ENCODE measurements at places on chromosomes 1 and 21. TPM values are rescaled to one million over a fixed set of nuclear protein-coding genes. Genes with fewer than 3 reads are reported as not detected.

Gene SPRR4
- not detected for total RNA-seq

Gene PDC
- not detected for total RNA-seq

Gene LCE6A
- not detected for total RNA-seq

Gene NRIP1
- total RNA-seq: 62.4 TPM

Gene PGD
- 20.2 TPM for total RNA-seq

Gene LDLRAD1
- not detected for total RNA-seq

Gene KCNE2
- not detected for total RNA-seq

Gene ENAH
- total RNA-seq: not detected

Gene NEGR1
- not detected for total RNA-seq

Gene PCP4
- total RNA-seq: not detected

DNA sequence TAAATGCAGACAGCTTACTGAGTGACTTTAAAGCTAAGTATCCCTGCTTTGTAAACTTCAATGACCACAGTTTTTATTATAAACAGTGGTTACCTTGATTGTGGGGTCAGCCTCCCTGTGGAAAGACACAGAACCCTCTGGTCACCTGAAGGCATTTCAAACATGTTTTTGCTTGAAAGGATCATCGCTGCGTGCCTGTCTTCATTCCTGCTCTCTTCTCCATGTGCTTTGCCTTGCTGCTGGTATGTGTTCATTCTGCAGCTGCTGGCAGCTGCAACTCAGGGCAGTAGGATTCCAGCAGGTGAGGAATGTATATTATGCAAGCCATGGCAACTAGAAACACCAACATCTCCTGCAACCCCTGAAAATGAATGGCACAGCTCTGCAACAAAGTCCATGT lies 81.0 kb upstream of the VAV3 start:
- DNase-seq: no peak

GRCh38 chr1:219660666-219661463 lies 48.0 kb upstream of the ZC3H11B start:
- DNase-seq: peak; percentile 3

GRCh38 chr1:247386687-247387086 lies 29.3 kb upstream of the NLRP3 start:
- DNase-seq: no peak

GRCh38 chr1:165011991-165012531 lies 344.5 kb downstream of the LMX1A start:
- DNase-seq: no peak

- peak; percentile 42 for DNase-seq
Observed at GRCh38 chr1:1627829-1628753, 3.9 kb upstream of the MMP23B start.

DNA sequence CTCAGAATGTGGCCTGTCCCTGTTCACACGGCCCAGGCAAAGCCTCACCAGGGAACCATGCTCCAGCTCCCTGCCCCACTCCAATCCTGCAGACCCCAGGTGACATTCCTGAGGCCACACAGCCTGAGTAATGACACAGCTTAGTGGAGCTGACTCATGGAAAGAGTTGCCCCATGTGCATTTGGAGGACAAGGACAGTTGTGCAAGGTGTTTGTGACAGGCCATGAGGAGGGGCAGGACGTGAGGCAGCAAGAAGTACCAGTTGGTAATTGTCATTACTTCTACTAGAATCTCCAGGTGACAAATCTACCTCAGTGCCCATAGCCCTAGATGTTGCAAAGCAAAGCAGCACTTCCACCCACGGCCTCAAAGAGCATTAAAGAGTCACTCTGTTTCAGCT lies 15.2 kb downstream of the PRR9 start:
- DNase-seq: no peak

DNA sequence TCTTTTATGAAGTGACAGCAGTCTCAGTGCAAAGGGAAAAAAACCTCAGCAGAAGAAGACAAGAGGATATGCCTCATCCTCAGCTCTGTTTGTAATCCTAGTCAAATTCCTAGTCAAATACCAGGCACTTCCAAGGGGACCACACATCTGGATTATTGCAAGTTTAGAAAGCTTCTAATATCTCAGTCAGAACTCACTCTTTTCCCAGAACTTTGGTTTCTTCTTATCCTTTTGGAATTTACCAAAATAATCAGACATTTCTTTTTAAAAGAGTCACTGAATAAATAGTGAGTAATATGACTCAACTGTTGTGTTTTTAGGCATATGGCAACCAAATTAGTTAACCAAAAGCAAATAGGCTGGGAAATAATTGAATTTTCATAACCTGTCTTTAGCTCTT lies 47.8 kb downstream of the PRRX1 start:
- no peak for DNase-seq

DNA sequence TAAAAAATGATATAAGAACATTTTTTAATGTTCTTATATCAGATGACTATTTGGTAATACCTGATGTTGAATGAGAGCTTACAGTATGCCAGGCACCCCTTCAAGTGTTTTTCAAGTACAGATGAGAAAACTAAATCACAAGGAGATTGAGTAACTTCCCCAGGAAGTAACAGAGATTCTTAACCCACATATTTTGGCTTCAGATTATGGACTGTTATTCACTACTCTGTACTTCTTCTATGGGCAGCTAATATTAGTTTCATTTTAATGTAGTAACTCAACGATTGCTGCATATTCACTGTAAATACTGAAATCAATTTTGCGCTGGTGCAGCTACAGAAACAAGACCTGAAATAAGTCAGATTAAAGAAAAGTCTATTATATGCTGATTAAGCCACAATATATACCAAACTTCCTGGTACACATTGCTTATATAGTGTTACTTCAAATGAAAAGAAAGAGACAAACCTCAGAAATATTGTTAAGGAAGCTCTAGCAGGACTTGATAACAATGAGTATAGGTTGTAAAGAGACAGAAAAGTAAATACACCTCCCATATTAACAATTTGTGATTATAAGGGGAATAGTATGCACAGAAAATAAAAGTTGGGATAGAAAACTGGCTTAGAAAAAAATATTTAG lies 19.7 kb downstream of the DPYD start:
- DNase-seq: no peak

DNA sequence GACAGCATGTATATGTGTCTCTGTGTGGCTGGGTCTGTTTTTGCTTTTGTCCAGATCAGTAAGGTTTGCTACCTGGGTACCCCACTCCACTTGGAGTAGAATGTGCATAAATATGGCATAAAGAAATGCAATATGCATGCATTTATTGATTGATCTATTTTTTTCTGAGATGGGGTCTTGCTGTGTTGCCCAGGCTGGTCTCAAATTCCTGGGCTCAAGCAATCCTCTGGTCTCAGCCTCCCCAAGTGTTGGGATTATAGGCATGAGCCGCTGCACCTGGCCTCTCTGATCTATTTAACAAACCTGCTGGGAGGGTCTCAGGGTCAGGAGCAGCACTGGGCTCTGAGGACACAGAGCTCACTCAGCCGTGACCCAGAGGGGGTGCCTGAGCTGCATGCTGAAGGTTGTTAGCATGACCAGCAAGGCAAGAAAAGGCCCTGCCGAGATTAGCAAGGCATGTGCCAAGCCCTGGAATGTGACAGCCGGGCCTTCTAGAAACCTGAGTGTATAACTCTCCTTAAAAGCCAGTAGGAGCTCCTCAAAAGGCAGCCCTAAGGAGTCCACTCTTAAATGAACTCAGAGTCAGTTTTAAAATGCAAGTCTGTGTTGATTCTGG lies 22.5 kb downstream of the PCSK9 start:
- DNase-seq: no peak

GRCh38 chr1:222787729-222788128 lies 27.1 kb upstream of the DISP1 start:
- no peak for DNase-seq

DNA sequence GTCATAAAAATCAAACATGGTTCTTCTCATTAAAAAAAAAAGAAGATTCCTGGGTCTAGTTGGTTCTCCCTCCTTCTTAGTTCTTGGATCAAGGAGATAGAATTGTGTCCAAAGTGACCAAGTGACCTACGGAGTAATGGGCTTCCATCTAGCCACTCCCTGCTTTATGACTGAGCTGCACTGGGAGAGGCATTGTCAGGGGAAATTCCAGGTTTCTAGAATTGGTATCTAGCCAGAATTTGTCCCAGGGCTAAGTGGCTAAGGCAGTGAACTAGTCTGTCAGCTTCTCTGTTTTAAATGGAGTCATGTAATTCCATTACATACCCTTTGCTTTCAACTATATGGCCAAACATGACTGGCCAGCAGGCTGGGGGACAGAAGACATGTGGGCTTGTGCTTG lies 40.1 kb upstream of the ERG start:
- DNase-seq: no peak

- DNase-seq: no peak
Observed at GRCh38 chr1:235105051-235106043, 23.3 kb downstream of the TOMM20 start.

GRCh38 chr1:245025525-245025924 lies 129.3 kb upstream of the KIF26B start:
- no peak for DNase-seq

GRCh38 chr1:24874611-24875234 lies 55.4 kb downstream of the RUNX3 start:
- no peak for DNase-seq

GRCh38 chr1:218488986-218489385 lies 143.8 kb downstream of the TGFB2 start:
- no peak for DNase-seq

- DNase-seq: no peak
Observed at GRCh38 chr1:244340396-244340795, 111.3 kb downstream of the ADSS2 start.

- DNase-seq: no peak
Observed at GRCh38 chr1:94095744-94096469, 25.0 kb downstream of the ABCA4 start.

- DNase-seq: no peak
Observed at GRCh38 chr1:229431284-229432115, 2.4 kb downstream of the ACTA1 start.

- no peak for DNase-seq
Observed at GRCh38 chr1:192100686-192101468, 57.4 kb upstream of the RGS18 start.

DNA sequence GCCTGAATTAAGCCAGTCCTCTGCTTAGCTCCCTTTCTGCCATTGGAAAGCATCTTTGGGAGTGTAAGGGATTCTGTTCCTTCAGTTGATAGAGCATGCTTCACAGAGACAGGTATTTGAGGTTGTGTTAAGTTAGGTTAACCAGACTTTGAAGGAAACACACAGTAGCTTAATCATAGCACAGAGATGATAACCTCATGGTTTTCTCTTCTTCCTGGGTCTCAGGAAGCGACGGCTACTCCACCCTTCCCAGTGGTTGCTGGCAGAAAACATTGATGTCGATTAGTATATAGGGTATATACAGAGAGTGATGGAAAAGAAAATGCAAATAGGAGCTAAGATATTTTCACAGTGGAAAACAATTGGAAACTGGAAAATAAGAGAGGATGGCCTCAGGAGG lies 42.0 kb downstream of the S1PR1 start:
- peak; percentile 39 for DNase-seq

DNA sequence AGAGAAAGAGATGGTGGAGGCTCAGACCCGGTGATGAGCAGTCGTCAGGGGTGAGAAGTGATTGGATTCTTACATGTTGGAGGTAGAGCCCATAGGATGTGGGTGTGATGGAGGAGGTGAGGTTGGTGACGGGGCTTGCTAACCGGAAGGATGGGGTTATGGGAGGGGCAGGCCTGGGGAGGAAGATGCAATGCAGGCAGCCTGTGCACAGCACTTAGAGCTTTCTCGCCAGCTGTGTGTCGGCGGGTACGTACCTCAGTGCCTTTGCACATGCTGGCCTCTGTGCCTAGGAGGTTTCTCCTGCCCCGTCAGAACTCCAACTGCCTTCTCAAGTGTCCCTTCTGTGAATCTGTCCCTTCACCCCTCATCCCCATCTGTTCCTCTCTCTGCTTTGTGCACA lies 2.9 kb upstream of the BSND start:
- peak; percentile 59 for DNase-seq

GRCh38 chr1:223210788-223211120 lies 67.7 kb upstream of the TLR5 start:
- no peak for DNase-seq

DNA sequence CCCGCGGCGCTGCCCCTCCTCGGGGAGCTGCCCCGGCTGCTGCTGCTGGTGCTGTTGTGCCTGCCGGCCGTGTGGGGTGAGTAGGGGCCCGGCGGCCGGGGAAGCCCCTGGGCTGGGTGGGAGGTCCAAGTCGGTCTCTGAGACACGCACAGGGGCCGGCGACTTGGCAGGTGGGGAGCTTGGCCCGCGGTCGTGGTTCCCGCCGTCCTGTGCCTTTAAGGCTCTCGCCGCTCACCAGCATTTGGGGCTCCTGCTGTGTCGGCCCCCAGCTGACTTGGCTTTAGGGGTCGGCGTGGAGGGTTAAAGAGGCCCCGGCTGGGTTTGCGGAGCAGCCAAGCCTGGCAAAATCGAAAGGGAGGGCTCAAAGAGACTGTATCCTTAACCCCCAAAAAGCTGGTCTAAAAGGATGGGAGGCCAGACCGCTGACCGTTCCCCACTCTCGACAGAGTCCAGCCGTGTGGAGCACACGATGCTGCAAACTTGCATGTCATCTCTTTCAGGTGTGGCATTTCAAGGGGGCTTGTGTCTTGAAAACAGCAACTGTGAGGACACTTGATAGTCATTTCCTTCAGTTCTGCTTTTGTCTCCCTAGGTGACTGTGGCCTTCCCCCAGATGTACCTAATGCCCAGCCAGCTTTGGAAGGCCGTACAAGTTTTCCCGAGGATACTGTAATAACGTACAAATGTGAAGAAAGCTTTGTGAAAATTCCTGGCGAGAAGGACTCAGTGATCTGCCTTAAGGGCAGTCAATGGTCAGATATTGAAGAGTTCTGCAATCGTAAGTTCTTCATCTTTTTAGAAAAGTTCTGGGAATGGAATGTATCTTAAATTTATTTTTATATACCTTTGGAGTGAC lies 540 bp downstream of the CD55 start:
- DNase-seq: no peak

GRCh38 chr1:57026624-57027354 lies 61.0 kb upstream of the C8B start:
- DNase-seq: no peak

GRCh38 chr21:44742418-44743153 lies 31.2 kb upstream of the TSPEAR start:
- DNase-seq: no peak

- DNase-seq: no peak
Observed at GRCh38 chr1:102970496-102971078, 137.7 kb downstream of the COL11A1 start.

- no peak for DNase-seq
Observed at GRCh38 chr1:92817986-92818764, 13.7 kb upstream of the RPL5 start.

DNA sequence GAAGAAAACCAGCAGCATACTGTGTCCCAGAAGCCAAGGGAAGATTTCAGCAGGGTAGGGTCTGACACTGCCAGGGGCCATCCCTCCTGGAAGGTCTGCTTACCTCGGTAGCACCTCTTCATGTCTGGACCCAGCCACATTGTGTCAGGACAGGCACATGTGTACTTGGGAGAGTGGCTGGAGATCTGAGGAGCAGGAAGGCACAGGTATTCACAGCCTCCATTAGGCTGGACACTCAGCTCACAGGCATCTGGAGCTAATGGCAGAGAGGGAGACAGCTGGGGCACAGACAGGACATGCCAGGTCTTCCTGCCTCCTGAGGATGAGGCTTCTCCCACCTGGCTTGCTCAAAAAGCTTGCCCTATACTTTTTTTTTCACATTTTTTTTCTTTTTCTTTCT lies 19.9 kb upstream of the MAGOH start:
- DNase-seq: no peak

- no peak for DNase-seq
Observed at GRCh38 chr1:228469413-228470162, 17.6 kb upstream of the RNF187 start.
